ENCODE measurements at places on chromosomes 2 and 18.

DNA sequence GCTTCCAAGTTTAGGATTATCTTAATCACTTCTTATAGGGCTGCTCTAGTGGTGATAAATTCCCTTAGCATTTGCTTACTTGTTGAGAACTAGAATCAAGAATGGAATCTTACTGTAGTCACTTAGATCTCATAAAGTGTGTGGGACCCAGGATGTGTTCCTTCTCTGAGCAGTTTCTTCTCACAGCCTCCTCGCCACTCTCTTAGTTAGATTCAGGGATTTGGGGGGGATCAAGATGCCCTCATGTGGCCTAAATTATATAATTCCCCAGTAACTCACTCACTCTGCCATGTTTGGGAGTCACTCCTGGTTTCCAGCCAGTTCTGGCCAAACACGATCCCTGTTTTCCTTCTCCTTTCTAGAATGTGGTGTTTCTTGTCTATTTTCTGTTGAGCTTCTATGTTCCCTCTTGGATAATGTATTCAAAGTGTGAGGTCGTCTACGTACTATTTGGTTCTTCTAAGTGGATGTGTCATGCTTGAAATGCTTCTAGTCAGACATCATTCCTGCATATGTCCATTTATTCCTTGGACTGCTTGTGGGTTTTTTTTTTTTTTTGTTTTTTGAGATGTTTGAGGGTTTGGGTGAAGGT, 414.9 kb upstream of the SYT4 start:
- DNase-seq = no peak

DNA sequence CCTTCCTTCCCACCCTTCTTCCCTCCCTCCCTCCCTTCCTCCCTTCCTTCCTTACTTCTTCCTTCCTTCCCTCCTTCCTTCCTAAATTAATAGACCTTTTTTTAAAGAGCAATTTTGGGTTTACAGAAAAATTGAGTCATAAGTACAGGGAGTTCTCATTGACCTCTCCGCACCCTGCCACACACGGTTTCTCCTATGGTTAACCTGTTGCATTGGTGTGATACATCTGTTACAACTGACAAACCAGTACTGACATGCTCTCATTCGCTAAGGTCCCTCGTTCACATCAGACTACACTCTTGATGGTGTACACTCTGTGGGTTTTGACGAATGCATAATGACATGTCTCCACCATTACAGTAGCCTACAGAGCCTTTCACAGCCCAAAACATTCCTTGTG, 11.6 kb upstream of the SDC1 start:
- DNase-seq = no peak

DNA sequence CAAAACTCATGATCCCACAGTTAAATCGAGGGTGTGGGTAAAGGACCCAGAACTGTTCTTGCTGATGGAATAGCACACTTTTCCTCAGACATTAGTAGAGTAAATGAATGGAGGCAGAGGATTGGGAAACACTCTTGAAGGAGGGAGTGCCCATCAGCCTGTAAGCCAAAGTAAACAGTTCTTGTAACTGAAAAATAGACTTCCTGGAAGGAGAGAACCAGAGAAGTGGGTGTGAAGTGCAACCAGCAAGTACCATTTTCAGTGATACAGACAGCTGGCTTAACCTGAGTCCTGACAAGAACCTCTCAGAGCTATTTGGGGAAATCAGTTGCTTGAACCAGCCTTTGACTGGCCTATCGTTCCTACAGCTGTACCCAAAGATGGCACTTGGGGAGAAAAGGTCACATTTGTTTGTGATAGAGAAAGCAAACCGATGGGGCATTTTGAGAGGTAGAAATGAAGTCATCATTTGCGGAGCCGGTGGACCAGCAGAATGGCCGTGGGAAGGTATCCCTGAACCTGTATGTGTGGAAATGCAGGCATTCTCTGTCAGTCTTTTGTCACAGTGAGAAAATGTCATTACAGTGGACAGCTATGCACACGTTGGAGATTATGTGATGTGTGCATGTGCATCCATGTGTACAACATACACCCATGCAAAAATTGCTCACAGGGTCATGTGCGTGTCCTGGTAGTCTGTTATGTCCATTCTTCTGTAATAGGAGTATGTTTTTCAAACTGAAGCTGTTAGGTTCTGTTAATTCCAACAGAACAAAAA, 17.8 kb downstream of the CRIM1 start:
- no peak for DNase-seq

DNA sequence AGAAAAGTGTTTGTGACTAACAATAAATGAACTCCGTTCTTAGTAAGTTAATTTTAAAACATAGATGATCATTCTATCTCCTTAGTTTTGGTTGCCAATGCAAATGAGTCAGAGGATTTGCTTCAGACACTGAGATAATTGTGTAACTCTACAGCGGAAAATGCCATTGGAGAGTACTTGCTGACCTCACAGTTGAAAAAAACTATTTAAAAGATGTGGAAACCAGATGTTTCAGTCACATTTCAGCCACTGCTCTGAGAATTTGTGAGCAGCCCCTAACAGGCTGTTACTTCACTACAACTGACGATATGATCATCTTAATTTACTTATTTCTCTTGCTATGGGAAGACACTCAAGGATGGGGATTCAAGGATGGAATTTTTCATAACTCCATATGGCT, at the start of gene TNFAIP6:
Gene TNFAIP6 (plus strand): TSS at position 234 of the 400 bp plus-strand sequence. CDS start 75 bp downstream, at position 309.
- DNase-seq = no peak

GRCh38 chr2:3451169-3451568, 68.2 kb downstream of the ADI1 start:
- DNase-seq = no peak
